ENCODE measurements at places on chromosomes 13 and 19. TPM values are rescaled to one million over a fixed set of nuclear protein-coding genes. Genes with fewer than 3 reads are reported as not detected.

GRCh38 chr13:29525757-29526156, 69.7 kb downstream of the SLC7A1 start:
- H3K27me3 ChIP-seq: no peaks in the 10 kb centered on the region
- no peaks in the 10 kb centered on the region for H3K4me1 ChIP-seq
- H3K4me3 ChIP-seq: no peak overlapping the region
- H3K27ac ChIP-seq: no peak overlapping the region
- peaks cover 29% of the 10 kb centered on the region for H3K36me3 ChIP-seq

Gene ZNF728
- total RNA-seq: 0.96 TPM

GRCh38 chr13:60398379-60398891, 1.4 kb downstream of the TDRD3 start:
- no peak for DNase-seq
- H3K27ac ChIP-seq: peak overlapping the region; percentile 95
- peak overlapping the region; percentile 73 for H3K4me3 ChIP-seq
- peaks cover 11% of the 10 kb centered on the region for H3K4me1 ChIP-seq

Gene IRF2BP1
- 25.0 TPM for total RNA-seq

- no peak overlapping the region for H3K27ac ChIP-seq
- H3K27me3 ChIP-seq: no peaks in the 10 kb centered on the region
- H3K36me3 ChIP-seq: peaks cover 55% of the 10 kb centered on the region
- DNase-seq: no peak
- no peak overlapping the region for H3K4me3 ChIP-seq
Observed at GRCh38 chr19:23263870-23264590, 13.8 kb upstream of the ZNF724 start.

DNA sequence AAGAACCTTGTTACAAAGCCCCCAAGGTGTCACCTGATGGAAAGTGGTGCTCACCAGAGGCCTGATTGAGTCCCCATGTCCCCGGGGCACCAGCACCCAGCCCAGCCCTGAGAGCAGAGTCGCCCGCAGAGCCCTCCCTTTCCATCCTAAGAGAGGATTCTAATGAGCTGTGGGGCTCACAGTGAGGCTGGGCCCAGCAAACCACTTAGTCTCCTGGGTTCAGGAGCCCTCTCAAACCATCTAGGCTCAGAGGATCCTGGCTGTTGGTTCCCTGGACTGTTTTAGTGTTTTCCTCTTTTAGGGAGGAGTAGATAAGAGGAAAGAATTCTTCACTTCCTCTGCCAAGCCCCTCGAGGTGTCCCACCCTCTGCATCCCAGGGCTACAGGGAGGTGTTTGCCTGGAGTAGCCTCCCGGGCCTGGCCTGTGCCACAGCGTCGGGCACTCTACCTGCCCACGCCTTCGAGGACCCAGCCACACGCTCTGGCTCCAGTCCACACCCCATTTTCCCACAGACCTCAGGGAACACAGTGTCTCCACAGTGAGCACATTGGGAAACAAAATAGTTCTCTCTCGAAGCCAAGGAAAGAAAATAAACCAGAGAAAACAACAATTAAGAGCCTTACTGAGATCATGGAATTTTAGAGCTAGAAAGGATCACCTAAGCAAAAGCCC, 34.4 kb downstream of the DHRS12 start:
- no peak overlapping the region for H3K4me3 ChIP-seq
- H3K36me3 ChIP-seq: peaks cover 6% of the 10 kb centered on the region
- H3K27me3 ChIP-seq: no peaks in the 10 kb centered on the region
- peak overlapping the region; percentile 66 for H3K27ac ChIP-seq
- H3K4me1 ChIP-seq: peaks cover 7% of the 10 kb centered on the region
- DNase-seq: peak; percentile 78

Gene ZNF229
- total RNA-seq: 3.0 TPM

Gene KRTDAP
- not detected for total RNA-seq

- H3K4me1 ChIP-seq: peaks cover 25% of the 10 kb centered on the region
- peak overlapping the region; percentile 97 for H3K4me3 ChIP-seq
- peaks cover 18% of the 10 kb centered on the region for H3K36me3 ChIP-seq
- H3K27ac ChIP-seq: peak overlapping the region; percentile 91
Observed at GRCh38 chr19:49084206-49085019, 838 bp upstream of the SNRNP70 start.

DNA sequence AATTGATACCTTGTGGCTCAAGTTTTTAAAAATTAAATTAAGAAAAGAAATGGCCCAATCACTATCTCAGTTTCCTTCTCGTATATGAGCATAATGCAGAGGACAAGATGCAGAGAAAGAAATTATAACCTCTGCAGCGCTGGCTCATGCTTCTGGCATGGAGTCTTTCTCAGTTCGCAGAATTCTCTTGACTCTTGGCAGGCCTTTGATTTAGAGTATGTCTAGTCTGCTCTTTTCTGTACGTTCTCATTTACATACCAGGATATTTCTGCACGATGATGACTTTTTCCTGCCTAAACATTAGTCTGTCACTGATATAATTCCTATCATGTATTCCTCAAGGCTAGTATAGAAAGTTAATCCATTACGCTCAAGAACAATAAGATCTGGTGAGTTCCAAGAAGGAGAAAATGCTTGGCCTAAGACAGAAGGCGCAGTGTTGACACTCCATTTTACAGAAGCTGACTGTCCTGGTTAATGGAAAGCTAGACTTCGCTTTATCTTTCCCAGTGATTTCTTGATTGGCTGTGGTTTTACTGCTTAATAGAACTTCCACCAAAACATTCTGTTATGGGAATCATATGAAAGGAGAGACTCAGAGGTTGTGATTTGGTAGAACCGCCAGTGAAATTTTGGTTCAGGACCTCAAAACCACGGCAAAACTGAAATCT, 1.7 kb upstream of the SMAD9 start:
- no peaks in the 10 kb centered on the region for H3K36me3 ChIP-seq
- H3K27me3 ChIP-seq: no peaks in the 10 kb centered on the region
- H3K27ac ChIP-seq: no peak overlapping the region
- H3K4me3 ChIP-seq: no peak overlapping the region
- DNase-seq: no peak
- peaks cover 8% of the 10 kb centered on the region for H3K4me1 ChIP-seq

DNA sequence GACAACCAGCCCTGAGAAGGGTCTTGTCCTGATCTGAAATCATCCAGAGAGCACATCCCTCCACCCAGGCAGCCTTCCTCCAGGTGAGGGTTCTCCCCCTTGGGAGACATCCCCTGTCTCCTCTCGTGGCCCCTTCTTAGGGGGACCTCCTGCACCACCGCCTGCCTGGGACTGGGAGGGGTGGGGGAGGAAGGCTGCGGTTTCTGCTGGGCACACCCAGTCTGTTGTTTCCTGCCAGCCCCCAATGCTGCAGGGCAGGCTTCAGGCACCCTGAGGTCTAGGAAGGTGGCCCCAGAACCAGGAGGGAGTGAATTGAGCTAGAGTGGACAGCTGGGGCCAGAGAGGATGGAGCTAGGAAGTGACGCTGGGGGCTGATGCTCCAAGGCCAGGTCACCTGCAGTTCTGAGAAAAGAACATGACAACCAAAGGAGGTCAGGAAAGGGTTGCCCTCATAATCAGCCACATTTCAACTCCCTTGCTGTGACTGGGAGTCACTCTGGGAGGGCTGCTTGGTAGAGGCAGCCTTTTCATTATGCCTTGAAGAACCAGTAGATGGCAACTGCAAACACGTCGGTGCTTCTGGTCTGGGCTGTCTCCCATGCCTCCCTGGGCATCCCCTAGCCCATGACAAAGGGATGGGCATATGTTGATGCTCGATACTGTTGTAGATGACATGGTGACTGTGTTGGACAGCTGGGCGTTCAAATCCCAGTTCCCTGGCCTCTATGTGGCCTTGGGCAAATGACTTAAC, 1.4 kb downstream of the ARHGEF18 start:
- no peaks in the 10 kb centered on the region for H3K27me3 ChIP-seq
- no peaks in the 10 kb centered on the region for H3K36me3 ChIP-seq
- H3K27ac ChIP-seq: peak overlapping the region; percentile 37

DNA sequence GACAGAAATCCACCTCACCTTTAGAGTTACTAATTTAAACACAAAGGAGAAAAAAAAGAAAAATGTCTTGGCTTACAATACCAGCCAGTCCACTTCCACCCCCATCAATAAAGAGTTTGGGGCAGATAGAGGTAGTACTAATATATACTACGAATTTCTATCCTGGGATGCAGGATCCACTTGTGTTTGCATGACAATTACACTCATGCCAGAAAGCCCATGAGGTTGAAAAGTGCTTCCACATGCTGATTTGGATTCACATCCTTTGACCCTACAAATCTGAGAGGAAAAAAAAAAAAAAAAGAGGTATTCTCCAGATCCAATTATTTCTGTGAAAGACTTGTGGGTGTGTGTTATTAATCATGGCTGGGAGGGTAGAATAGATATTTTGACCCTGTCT, 335.2 kb downstream of the SLITRK1 start:
- no peak overlapping the region for H3K27ac ChIP-seq
- H3K27me3 ChIP-seq: no peaks in the 10 kb centered on the region
- DNase-seq: no peak
- no peak overlapping the region for H3K4me3 ChIP-seq

Gene ZNF850
- total RNA-seq: 2.8 TPM

GRCh38 chr13:35857769-35858168, 273.4 kb downstream of the DCLK1 start:
- no peak overlapping the region for H3K4me3 ChIP-seq
- no peaks in the 10 kb centered on the region for H3K27me3 ChIP-seq
- peaks cover 6% of the 10 kb centered on the region for H3K4me1 ChIP-seq
- no peak overlapping the region for H3K27ac ChIP-seq
- no peak for DNase-seq
- H3K36me3 ChIP-seq: no peaks in the 10 kb centered on the region

DNA sequence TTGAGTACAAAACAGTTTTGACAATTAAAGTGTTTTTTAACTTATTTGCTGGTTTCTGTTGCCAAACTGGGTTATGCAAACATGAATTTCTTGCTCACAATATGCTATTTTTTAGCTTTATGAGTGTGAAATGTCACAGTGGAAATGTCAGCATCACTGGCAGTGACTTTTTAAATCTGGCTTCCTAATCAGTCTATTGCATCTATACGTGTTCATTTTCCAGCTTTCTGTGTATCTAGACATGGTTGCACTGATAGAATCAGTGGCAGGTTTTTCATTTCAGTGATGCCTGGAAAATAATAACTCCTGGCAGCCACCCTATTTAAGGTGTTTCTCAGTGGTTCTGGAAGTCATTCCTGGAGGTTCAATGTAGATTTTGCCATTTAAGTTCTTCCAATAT, 146.7 kb downstream of the SLITRK6 start:
- no peak for DNase-seq
- no peaks in the 10 kb centered on the region for H3K27me3 ChIP-seq
- H3K4me3 ChIP-seq: no peak overlapping the region
- H3K4me1 ChIP-seq: no peaks in the 10 kb centered on the region
- H3K36me3 ChIP-seq: no peaks in the 10 kb centered on the region

- H3K27ac ChIP-seq: no peak overlapping the region
- H3K4me1 ChIP-seq: peaks cover 10% of the 10 kb centered on the region
- no peaks in the 10 kb centered on the region for H3K36me3 ChIP-seq
- no peaks in the 10 kb centered on the region for H3K27me3 ChIP-seq
- H3K4me3 ChIP-seq: no peak overlapping the region
Observed at GRCh38 chr19:48569814-48570213, 17.8 kb downstream of the SULT2B1 start.

Gene LDLR
- 242 TPM for total RNA-seq

GRCh38 chr13:50805805-50806204, 37.7 kb downstream of the DLEU7 start:
- no peak for DNase-seq
- peaks cover 5% of the 10 kb centered on the region for H3K4me1 ChIP-seq
- H3K27ac ChIP-seq: no peak overlapping the region
- no peaks in the 10 kb centered on the region for H3K27me3 ChIP-seq
- no peak overlapping the region for H3K4me3 ChIP-seq
- no peaks in the 10 kb centered on the region for H3K36me3 ChIP-seq

DNA sequence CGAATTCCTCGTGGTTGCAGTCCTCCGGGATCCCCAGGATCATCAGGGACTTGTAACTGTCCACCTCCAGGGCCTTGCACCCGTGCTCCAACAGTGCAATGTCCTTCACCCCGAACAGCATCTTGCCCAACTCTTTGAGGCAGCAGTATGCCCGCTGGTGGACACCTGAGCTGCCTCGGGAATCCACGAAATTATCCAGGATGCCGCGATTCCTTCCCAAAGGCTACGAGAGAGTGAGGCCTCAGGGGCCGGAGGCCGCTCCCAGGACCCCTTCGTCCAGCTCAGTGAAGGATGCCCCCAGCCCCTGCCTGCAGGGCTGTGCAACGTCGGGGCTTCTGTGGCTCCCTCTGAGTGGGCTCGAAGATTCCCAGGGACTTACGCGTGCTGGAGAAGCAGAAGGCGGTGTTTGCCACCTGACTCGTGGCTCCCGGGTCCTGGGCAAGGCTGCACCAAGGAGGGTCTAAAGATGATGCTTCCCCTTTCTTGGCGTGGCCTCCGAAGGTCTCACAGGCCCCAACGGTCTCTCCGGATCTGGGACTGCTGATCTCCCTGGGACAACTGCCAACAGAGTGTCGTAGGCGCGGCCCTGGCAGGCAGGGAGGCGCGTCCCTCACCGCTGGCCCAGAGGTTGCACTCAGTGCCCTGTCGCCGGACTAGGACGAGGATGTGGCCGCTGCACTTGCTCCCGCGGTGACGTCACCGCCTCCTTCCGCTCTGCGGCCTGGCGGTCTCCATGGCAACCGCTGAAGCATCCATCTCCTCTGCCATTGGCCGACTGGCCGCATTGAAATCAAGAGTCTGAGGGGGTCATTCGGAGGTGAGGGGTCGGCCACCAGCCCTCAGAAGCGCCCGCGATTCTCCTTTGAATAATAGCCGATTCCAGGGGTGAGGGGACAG, at the start of gene PNMA8C:
Gene PNMA8C, minus strand, starts transcription at position 698 of the 897 bp plus-strand sequence. Its CDS starts 577 bp downstream, at position 121.
- H3K27ac ChIP-seq: no peak within 1 kb of the TSS
- no peak within 1 kb of the TSS for H3K4me3 ChIP-seq
- H3K36me3 ChIP-seq: no peaks in the 10 kb centered on the region
- peaks cover 36% of the 10 kb centered on the region for H3K27me3 ChIP-seq
